ENCODE measurements at places on chromosomes 12 and 14.

DNA sequence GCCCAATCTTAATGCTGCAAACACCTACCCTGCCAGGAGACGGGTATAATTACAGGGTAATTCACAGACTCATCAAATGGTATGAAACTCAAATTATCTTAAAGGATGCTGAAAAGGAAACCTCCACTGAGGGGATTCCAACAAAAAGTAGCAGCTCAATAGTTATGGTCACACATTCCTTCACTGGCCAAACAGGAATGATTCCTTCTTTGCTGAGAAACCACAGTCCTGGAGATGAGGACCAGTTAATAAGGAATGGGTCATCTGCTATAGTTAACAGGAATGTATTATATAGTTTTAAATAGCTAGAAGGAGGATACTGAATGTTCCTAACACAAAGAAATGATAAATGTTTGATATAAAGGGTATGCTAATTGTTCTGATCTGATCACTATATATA, 136.9 kb downstream of the STXBP6 start:
- DNase-seq, result no peak

GRCh38 chr12:132341318-132342050, 12.1 kb upstream of the GALNT9 start:
- no peak for DNase-seq

DNA sequence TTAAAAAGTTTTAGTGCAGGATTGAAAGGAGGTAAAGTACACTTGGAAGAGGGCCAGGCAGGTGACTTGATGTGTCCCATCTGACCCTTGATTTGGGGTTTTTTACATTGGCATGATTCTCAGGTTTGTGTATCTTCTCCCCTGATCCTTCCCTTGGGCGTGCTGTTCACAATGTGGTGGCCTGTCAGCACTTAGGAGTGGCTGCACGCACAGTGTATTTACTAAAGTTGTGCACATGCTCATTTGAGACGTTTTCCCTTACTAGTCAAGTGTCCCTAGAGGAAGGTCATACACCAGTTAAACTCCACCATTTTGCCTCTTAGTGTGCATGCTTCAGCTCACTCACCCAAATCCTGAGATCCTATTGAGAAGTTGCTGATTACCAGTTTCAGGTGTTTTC, 145.7 kb upstream of the PLEKHA5 start:
- no peak for DNase-seq

DNA sequence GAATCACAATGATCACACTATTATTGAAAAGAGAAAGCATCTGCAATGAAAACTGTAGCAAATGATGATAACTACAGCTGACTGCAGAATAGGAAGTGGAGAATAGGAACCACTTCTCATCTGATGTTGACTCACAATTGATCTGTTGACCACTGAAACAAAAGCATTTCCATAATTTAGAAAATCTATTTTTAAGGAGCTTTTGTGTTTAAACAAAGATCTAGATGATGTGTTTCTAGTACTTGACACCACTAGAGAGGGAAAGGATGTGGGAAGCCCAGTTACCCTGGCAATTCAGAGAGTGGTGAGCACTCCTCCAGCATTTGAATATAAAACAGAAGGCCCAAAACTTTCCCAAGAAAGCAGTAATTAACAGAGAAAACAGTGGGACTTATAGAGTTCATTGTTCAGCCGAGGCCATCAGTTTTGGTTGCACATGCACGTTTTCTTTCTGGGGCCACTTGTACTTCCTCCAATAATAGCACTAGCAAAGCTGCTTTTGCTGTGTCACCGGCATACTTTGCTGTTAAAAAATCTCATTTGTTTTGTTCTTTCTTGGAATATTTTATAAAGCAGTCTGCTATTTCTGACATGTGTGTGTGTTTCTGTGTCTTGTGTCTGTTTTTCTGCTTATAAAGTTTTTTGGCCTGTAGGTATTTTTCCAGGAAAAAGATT, 76.1 kb upstream of the HECTD1 start:
- DNase-seq, result no peak

DNA sequence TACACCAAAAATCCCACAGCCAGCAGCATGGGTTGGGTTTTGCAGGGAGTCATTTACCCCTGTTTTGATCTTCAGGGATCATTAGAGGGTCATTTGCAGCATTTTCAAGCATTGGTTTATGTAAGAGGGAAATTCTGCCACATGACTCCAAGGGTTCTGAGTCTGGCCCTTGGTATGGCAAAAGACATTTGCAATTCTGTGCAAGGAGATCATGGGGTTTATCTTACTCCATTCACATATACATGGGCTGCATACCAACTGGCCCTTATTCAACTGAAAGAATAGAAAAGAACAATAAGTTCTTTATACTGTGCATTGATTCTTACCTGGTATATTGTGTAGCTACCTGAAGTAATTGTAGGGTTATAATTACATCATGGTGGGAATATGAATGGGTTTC, 13.7 kb downstream of the SIX4 start:
- no peak for DNase-seq

DNA sequence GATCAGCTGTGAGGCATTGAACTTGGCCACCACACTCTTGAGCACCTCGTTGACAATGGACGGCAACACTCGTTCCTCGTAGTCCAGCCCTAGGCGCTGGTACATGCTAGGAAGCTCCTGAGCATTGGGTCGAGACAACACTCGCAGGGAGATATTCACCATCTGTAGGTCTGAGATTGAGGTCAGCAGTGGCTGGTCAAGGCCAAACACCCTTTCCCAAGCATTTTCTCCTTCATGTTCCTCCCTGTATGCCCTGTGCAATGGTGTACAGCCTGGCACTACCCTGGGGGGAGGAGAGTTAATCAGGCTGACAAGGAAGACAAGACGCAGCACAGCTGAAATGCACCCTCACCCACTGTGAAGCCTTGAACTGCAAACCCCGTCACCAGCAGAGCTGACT, 2.0 kb downstream of the PHB2 start:
- DNase-seq, result no peak

- DNase-seq, result no peak
These were observed 1037.8 kb downstream of the TMEM121 start for GRCh38 chr14:106564058-106564643.

GRCh38 chr12:103676893-103677292, 89.8 kb downstream of the STAB2 start:
- DNase-seq, result no peak

DNA sequence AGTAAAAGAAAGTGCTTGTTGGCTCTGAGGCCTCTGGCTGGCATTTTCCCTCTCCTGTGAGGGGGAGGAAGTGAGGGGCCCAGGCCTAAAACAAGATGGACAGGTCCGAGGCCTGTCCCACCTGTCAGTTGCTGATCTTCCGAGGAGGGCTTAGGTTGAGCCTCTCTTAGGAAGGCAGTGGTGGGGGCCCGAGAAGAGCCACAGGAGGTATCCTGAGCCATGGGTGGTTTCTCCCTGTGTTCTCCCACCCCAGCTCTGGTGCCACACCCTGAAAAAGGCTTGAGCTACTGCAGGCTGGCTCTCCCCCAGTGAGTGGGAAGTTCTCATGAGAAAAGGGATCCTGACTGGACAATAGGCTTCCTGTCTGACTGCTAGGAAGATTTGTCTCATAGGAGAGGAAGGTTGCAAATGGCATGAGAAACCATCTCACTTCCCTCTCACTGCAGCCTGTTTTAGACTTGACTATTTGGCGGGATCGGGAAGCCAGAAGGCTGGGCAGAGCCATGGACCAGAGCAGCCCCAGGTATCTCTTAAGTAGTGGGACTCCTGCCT, 72.1 kb upstream of the SRSF5 start:
- DNase-seq, result no peak

- DNase-seq, result peak; percentile 66
These were observed 228.1 kb upstream of the AMIGO2 start for GRCh38 chr12:47307680-47308399.

Measured in fibroblast of mammary gland (primary cell).